Stimulated activated CD8-positive, alpha-beta memory T cell treated with anti-CD3 and anti-CD28 coated beads, Interleukin-15, amount 100 ng/mL, for 48 hours (primary cell): ENCODE measurements at places on chromosomes 7 and 10.

GRCh38 chr10:76451911-76452310 lies 1020.5 kb downstream of the LRMDA start:
- DNase-seq, result no peak

GRCh38 chr10:127805950-127806349 lies 69.0 kb downstream of the FOXI2 start:
- DNase-seq, result no peak

GRCh38 chr10:70693619-70694335 lies 21.5 kb downstream of the ADAMTS14 start:
- DNase-seq, result no peak

DNA sequence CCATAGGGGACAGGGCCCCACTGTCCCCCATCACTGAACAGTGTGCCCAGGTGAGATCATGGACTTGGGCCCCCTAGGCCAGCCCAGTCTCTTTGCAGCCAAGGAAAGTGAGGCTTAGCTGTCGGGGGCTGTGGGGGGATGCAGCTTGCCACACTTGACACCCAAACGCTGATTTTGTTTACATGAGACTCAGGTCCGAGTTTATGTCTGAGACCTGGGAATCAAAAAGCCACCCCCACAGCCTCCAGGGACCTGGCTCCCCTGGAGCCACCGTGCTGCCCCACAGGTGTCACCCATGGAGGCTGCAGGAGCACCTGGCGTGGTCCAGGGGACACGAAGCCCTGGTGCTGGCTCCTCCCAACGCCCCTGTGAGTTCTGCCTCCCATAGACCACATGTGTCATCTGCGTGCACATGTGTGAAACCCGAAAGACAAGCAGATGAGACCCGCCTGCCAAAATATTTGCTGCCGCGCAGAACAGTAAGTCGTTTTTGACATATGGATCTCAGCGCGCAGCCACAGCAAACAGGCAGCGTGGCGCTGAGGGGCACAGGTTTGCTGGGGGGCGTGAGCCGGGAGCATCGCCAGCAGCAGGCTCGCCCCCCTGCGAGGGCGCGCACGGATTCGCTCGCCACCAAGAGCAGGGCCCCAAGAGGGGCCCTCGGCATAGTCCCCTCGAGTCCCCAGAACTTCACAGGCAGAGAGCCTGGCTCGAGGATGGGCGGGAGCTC lies 112.3 kb downstream of the LHPP start:
- DNase-seq, result no peak

DNA sequence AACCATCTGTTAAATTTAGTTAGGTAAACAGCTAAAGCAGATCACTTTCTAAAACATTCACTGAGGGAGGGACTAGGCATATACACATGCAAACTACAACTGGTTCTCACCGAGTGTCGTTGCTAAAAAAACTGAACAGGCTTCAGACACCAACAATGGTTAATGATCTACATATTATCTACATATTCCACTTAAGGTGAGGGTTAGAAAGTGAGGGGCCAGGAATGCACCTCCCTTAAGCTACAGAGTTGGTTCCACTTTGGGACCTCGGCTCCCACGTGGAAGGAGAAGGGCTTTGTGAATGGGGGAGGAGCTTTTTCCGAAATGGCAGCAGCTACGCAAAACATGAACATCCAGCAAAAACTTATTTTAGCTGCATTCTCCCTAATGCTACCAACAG lies 5.8 kb downstream of the CTBP2 start:
- DNase-seq, result no peak

DNA sequence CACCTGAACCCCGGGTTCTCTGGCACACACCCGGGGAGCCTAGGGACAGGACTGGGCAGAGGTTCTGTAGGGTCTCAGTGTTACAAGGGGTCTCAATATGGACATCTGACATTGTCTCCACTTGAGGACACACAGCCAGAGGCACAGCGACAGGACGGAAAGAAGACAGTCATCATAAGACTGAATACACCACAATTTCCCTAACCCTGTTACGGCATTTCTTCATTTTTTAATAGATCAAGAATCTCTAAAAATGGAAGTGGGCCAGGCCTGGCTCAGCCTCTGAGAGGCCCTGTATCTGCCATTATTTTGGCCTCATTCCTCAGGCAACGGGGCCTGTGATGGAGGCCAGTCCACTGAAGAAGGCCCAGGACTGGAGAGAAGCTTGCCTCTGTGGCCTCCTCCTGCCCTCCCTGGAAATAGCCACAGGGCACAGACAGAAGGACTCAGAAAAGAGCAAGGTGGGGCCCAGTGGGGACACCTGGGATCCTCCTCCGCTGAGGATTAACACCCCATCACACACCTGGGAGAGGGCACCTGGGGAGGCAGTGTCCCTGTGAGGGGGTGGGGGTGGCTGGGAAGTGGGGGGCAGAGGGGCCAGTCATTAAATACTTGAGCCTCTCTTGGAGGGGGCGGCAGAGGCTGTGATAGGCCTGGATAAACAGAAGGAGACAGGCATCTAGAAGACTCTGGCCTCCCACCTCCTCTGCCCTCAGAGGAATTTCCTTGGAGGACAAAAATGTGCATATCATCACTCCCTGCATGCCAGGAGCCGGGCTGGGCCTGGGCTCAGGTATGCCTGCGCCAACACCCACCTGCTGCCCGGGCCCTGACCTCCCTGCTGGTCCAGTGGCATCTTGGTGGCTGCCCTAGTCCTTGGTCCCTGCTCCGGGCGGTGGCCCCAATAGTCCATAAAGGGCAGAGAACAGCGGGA lies 8.0 kb downstream of the SPOCK2 start:
- DNase-seq, result no peak
